GM04503 (cell line): ENCODE measurements at places on chromosomes 12 and 14.

- peak; percentile 37 for DNase-seq
These were observed 63.8 kb downstream of the FBXO33 start for GRCh38 chr14:39368261-39368959.

DNA sequence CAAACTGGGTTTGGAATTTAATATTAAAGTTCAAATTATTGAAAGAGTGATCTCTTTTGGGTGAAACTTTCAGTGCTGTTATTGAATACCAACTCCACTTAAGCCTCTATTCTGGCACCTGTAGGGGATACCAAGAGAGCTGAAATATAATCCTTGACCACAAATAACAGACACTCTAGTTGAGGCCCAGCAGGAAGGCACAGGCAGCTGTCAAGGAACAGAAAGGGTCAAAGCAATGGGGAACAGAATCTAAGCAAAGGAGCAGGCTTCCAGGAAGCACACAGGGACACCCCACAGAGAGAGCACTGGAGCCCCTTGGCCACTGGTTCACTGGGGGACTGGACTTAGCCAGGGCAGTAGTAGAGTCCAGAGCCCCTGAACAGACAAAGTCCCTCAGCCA, 120.9 kb upstream of the SFSWAP start:
- DNase-seq: no peak

GRCh38 chr12:109529691-109530640, 43.3 kb downstream of the MMAB start:
- DNase-seq: no peak

- DNase-seq: no peak
These were observed 1.3 kb upstream of the ASCL1 start for GRCh38 chr12:102955926-102956737.

- DNase-seq: no peak
These were observed 220.6 kb downstream of the GXYLT1 start for GRCh38 chr12:41924111-41924510.

- DNase-seq: no peak
These were observed at the start of gene GPR65 for GRCh38 chr14:88005050-88005481. Gene GPR65 (plus strand): TSS chr14:88005135. CDS start chr14:88010848, 5,713 bp downstream.

GRCh38 chr12:131091413-131091975, 137.8 kb downstream of the ADGRD1 start:
- DNase-seq: no peak

DNA sequence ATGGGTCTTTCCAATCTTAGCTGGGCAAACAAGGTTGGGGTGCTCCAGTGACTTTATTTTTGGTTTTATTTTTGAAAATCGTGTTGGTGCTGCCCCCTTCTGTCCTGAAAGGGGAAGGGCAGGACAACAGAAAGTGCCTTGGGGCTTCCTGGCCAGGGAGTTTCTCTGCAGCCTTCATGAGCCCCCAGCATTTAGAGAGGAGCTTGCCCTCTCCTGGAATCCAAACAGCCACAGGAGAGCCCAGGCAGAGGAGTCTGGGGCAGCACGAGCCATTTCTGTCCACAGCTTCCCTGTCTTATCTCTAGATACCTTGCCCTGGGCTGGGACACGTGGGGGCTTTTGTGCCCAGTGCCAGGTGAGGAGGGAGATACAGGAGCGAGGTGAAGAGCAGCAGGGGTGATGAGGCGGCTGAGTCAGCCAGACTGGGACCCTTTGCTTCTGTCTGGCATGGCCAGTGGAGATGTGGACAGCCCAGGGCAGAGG, 4.4 kb upstream of the C1RL start:
- DNase-seq: no peak

DNA sequence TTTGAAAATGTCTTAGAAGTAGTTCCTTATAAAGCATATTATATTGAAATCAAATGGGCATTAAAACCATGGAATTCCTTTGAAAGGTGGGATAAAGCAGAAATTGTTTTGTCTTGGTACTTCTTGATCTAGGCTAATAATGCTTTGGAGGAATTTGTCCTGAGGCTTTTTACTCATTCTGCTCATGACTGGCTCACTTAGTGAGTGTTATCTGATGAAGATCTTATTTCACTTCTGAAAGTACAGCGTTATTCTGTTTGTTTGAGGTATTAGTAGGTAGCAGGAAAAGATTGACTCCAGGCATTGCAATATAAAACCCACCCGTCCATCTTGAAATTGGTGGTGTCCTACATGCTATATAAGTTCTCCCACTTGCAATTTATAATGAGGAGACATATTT, 5.5 kb downstream of the C12orf71 start:
- DNase-seq: no peak

GRCh38 chr14:37588667-37588955, 6.4 kb downstream of the FOXA1 start:
- no peak for DNase-seq

DNA sequence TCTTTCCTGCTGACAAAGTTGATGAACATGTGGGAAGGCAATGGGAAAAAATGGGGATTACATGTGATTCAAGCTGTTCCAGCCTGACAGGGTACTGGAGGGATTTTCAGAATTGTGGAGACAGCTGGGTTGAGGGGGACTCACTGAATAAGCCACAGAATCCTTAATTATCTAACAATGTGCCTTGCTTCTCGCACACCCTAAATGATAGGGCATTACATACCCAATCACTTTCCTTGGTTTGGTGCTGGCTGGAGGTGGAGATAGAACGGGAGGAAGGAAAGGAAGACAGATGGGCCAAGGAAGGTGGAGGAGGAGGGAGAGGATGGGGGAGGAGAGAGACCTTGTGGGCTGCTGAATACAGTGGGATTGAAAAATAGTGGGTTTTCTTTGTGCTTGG, 20.7 kb downstream of the PELI2 start:
- DNase-seq: no peak

DNA sequence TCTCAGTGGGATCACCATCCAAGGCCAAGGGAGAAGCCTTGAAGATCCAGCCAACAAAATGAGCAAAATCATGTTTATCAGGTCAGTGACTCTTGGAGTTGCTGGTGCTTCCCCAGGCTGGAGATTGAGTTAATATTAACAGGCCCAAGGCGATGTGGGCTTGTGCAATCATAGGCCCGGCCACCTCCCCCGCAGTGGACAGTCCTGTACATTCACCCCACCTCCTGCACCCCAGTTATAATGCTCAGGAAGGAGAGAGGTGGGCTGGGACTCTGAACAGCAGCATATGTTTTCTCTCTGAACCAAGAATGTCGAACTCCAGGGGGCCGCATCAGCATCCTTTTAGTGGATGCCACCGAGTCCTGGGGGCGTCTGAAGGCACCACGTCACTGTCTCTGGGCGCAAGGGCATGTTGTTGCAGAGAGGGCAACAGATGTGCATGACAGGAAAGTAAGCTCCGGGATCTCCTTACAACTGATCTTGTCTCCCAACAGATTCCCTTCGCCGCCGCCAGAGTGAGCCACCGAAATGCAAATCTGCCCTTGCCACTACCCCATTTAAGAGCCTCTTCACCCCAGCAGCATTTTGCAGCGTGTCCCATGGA, 32.2 kb upstream of the SERPINA6 start:
- DNase-seq: no peak

DNA sequence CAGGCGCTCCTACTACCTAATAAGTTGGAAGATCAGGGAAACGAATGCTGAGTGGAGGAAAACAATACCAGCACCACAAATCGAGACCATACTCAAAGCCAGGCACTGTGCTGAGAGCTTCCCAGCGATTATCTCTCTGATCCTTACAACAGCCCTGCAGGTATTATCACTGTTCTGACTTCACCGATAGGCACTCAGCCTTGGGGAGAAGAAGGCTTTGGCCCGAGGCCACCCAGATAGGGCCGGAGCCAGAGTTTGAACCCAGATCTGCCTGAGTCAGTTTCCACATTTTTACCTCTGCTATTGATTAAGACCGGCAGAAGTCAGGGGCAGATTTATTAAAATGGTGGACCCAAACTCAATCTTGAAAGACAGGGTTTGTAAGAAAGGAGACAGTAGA, 4.9 kb downstream of the SVOP start:
- no peak for DNase-seq

DNA sequence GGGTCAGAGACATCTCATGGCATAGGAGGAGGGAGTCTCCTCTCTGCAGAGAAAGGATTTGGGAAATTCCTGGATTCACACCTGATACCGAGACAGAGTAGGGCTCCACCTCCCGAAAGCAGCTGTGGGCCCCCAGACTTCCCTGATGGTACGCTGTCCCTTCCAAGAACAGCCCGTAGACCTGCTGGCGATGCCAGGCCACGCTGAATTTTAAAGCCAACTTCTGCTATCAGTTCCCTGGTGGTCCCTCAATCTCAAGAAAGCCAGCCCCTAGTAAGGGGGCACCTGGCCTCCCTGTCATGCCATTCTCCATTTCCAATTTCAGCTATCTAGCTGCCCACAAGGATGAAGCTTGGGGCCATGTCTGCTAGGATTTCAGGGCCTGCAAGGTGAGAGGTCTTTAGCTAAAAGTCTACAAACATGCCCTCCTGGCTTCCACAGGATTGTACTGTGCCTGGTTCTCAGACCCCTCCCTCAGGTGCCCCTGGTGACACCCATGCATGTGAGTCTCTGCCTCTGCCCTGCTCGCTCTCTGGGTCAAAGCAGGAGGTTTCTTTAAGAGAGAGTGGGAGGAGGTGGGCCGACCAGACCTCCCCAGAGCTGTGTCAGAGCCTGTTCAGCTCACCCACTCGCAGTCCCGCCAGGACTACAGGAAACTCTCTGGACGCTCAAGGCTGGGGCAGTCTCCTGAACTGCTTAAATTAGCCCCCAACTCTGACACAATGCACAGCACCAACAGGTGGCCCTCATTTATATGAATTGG, 30.5 kb downstream of the ANO2 start:
- DNase-seq: no peak

GRCh38 chr12:981176-981828, 9.7 kb upstream of the ERC1 start:
- DNase-seq: no peak

GRCh38 chr14:61475316-61475715, 153.9 kb downstream of the PRKCH start:
- no peak for DNase-seq

DNA sequence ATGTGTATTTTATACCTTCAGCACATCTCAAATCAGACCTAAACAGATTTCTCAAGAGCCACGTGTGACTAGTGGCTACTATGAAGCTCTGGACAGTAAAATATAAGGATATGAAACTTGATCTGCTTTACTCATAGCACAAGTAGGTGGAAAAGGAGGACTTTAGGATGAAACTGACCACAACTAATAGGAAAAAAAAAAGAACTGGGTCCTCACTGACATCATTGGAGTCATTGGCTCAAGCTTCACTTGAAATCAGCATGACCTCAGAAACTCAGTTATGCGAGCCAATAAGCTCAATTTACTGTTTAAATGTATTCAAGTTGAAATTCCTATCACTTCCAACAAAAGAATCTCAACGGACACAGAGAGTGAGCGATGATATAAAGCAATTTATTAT, 34.1 kb upstream of the CIT start:
- peak; percentile 18 for DNase-seq

GRCh38 chr12:46659824-46660223, 166.0 kb downstream of the SLC38A4 start:
- DNase-seq: no peak

GRCh38 chr14:71062581-71063303, 155.5 kb downstream of the PCNX1 start:
- DNase-seq: no peak

- no peak for DNase-seq
These were observed 753.8 kb upstream of the FOXG1 start for GRCh38 chr14:28012629-28013415.

DNA sequence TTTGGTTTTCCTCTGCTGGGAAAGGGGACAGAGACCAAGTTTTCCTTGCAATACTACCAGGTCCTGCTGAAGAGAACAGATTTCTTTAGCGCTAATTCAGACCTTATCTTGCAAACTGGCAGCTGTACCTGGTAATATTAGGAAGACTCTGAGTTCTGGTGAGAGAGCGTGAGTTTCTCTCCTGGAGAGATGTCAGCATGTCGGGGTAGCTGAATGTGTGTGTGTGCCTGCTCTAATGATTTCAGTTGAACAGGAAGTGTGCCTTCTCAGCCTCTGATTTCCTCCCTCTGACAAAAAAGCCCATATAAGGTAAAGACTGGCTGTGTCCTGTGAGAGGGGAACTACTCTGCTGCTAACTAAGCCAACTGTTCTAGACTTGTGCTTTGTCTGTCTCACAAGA, 10.3 kb upstream of the ERP27 start:
- peak; percentile 45 for DNase-seq

DNA sequence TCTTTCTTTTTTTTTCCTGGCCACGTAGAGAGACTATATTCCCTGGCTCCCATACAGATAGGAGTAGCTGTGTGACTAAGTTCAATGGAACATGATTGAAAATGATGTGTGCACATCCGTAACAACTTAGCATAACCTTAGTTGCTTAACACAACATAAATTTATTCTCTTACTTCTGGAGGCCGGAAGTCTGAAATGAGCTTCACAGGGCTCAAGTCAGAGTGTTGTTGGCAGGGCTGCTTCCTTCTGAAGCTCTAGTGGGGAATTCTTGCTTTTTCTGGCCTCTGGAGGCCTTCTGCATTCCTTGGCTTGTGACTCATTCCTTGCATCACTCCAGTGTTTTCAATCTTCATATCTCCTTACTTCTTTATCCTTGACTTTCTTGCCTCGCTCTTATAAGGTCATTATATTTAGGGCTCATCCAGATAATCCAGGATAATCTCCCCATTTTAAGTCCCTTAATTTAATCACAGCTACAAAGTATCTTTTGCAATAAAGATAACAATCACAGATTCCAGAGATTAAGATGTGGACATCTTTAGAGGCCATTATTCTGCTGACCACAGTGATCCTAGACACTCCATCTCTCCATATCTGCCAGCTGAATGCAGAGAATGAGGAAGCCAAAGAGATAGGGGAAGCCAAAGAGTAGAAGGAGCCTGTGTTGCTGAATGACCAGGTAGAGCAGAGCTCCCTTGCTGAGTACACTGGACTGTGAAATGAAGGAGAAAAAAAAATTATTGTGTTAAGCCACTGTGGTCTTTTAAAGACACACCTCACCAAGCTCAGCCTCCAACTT, 21.0 kb upstream of the SNX6 start:
- DNase-seq: peak; percentile 100

GRCh38 chr12:94783862-94784261, 133.5 kb upstream of the TMCC3 start:
- DNase-seq: peak; percentile 27

GRCh38 chr12:103571286-103571685, 15.8 kb upstream of the STAB2 start:
- DNase-seq: no peak

DNA sequence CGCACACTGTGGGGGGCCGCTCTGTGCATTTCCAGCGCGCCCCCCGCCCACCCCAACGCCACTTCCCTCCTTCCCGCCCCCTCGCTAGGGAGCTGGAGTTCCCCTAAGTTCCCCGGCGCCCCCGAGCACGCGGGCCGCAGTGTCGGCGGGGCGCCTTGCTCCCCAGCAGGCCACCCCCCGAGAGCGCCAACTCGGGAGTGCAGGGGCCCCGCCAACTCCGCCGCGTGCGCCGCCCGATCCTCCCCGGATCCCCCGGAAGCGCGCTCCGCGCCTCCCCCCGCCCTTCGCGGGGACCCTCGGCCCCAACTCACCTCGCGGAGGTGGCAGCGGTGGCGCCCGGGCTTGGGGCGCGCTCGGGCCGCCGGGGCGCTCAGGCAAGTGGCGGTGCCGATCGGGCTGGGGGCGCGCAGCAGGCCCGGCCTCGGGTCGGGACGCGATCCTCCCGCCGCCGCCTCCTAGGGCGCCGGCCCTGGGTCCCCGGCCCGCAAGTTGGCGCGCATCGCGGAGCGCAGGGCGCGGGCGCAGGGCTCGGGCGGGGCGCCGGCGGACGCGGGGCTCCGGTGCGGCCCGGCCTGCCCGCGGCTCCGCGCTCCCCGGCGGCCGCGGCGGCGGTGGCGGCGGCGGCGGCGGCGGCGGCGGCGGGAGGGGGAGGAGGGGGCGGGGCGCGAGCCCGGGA, at the start of gene NCOR2:
Gene NCOR2 (minus strand): TSS at position 616 of the 676 bp plus-strand sequence. CDS start 72,361 bp downstream, outside the sequence.
- DNase-seq: no peak
